ENCODE measurements at places on chromosomes 4 and X.
A peak's percentile ranks its signal among the peaks of the same experiment; 100 is the strongest.

DNA sequence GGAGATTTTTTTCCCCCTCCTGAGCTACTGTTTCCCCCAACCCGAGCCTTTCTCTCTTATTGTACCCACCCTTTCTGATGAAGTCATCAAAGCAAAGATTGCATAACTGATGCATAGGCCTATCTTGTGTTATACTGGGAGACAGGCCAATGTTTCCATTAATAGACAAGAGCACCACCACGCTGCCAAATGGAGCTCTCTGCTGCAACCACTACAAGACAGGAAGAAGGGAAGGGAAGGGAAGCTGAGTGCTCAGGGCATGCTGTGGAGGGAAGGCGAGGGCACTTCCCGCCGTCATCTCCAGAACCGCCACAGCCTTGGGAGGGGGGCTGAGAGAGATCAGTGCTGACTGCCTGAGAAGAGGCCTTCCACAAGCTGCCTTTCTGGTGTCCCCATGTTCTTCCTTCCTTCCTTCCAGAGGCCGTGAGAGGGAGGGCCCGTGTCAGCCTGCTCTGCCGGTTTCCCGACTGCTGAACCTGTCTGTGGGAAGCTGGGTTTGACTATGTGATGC lies 75.0 kb downstream of the MGST2 start:
- no peak for DNase-seq

GRCh38 chrX:140343226-140343868 lies 161.5 kb downstream of the SOX3 start:
- no peak for DNase-seq

DNA sequence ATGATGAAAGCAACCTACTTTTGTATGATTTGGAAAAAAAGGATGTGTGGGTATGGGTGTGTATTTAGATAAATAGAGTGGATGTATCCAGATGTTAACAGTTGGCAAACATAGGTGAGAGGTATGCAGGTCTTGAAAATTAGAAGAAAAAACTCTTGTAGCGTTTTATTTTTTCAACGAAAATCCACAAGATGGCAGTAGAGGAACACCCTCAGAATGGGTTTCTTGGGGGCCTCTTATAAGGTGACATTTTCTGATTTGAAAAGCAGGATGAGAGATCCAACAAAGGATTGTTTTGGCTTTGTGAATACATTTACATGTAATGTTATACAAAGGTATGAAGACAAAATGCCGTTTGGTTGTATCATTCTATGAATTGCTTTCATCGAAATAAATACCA lies 68.3 kb downstream of the FMR1NB start:
- no peak for DNase-seq

- no peak for DNase-seq
Measured at GRCh38 chrX:13094828-13095341, 50.5 kb upstream of the FAM9C start.

- DNase-seq = no peak
Measured at GRCh38 chr4:13990596-13991589, 363.4 kb upstream of the BOD1L1 start.

DNA sequence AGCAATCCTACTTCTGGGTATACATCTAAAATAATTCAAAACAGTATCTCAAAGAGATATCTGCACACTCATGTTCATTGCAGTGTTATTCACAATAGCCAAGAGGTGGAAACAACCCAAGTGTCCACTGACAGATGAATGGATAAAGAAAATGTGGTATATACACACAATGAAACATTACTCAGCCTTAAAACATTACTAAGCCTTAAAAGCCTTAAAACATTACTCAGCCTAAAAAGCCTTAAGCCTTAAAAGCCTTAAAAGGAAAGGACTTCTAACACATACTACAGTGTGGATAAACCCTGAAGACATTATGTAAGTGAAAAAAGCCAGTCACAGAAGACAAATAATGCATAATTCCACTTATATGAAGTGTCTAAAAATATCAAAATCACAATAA lies 40.3 kb upstream of the TFDP3 start:
- DNase-seq = no peak

DNA sequence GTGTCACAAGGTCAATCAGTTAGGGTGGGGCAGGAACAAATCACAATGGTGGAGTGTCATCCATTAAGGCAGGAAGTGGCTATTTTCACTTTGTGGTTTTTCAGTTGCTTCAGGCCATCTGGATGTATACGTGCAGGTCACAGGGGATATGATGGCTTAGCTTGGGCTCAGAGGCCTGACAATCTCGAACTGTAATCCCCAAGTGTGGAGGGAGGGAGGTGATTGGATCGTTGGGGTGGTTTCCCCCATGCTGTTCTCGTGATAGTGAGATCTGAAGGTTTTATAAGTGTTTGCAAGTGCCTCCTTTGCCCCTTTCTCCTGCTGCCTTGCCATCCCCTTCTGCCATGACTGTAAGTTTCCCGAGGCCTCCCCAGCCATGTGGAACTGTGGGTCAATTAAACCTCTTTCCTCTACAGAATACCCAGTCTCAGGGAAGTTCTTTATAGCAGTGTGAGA lies 36.7 kb upstream of the STS start:
- no peak for DNase-seq

- no peak for DNase-seq
Measured at GRCh38 chr4:109999585-109999912, 86.9 kb downstream of the EGF start.

- no peak for DNase-seq
Measured at GRCh38 chr4:108042927-108043326, 53.2 kb downstream of the HADH start.

GRCh38 chr4:67721315-67721769 lies 20.4 kb upstream of the UBA6 start:
- no peak for DNase-seq

DNA sequence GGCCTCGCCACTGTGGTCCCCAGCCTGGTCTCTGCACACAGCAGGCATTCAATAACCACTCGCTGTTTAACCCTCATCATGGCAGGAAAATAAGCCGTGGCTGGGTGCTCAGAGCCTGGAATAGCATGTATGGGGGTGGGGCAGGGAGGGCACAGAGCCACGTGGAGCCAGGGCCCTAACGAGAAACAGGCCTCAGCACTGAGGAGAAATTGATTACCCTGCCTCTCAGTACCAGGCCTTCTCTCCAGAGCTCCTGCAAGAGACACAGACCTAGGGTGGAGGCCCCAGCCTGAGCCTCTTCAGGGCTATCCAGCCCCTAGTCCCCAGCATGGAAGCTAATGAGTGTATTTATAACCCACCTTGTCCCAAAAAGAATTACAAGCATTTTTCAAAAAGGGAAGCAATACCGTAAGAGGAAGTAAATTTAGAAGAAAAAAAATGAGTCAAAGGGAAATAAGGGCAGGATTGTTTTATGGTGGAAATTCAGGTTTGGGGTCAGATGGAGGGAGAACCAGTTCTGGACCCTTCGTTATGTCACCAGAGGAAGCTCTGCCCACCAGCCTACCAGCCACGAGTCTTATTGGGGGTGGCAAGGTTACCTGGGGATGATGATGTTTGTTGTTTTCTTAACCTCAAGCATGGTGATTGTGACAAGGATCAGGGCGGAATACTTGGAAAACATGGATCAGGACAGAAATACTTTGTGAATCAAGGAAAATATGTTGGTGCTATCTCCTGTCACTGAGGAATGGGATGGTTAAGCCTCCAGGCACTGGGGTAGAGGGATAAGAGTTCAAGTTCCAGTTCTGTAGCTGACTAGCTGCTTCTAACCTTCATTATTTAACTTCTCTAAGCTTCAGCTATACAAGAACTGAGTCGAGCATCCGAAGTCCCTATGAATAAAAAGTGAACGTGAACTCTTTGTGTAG lies 101.9 kb upstream of the RBPJ start:
- DNase-seq = no peak

DNA sequence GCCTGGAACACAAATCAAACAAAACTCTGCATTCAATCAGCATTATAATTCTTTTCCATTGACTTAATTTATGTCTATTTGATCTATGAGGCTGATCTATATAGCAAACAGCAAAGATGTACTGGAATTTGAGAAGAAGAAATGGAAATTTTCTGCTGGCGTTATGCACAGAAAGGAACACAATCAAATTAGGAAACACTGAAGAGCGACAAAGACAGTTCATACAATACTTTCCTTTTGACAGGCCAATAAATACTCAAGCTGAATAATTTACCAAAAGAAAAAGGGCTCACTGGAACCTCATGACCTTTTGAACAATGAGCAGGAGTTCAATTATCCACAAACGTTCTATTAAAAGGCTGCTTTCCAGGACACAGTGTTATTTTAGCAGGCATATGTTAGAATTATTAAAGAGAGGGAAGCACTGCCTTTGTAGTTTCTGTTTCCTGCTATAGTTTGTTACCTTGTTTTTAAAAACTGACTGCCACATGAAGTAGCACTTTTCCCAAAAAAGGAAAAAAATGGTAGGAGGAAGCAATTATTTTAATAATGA lies 8.1 kb downstream of the PDHA2 start:
- no peak for DNase-seq

DNA sequence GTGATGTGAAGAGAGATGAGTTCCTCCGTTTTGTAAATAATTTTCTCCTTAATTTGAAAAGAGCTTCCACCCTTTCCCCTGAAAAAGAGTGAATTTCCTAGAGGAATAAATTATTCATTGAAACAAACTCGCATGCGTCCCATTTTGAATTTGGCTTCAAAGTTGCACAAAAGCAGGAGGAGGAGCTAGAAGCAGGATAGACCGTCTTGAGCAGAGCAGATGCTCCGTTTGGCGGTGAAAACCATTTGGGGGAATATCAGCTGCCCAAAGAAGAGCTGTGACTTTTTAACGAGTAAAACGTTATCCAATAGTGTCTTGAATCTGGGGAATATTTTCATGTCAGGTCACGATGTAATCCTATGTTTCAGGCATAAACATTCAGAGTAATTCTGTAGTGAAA lies 42.0 kb downstream of the FAM149A start:
- DNase-seq = no peak

DNA sequence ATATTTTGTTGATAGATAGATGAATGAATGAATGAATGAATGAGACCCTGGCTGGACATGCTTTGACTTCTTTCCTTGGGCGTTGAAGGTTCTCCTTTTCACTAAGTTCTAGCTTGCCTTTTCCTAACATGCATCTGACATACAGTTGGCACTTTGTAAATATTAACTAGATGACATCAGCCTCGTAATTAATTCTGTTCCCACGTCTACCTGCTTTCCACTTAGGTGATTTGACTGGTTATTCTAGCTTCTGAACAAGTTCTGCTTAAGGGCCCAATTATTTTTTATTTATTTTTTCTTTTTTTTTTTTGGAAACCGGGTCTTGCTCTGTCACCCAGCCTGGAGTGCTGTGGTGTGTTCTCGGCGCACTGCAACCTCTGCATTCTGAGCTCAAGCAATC lies 13.9 kb upstream of the RASL11B start:
- DNase-seq = no peak

DNA sequence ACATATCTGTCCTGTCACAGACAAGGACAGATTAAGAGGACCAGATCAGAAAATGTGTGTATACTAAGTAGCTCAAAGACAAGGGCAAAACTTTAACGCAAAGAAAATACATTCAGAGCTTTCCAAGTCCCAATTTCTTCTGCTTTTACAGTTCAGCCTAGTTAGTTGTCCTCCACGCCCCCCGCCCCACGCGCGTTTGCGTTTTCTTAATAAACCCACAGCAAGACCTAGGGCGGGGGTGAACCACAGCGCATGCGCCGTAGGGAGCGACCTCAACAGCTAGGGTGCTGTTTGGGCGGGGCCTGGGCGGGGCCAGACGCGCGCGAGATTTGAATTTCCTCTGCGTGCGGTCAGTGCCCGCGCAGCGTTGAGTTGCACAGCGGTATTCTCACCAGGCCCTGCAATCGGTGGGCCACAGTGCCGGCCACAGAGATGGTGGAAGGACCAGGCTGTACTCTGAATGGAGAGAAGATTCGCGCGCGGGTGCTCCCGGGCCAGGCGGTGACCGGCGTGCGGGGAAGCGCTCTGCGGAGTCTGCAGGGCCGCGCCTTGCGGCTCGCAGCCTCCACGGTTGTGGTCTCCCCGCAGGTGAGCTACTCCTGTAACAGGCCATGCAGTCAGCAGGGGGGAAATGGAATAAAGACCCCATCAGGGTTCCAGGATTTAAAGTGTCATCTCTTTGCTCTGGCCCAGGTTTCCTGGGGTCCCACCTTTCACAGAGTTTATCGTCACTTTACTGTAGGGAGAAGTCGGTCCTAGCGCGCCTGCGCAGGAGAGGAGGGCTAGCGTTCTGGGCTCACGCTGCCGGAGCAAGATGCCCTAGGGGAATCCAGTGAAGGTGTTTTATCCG lies at the start of gene NEIL3:
Gene NEIL3, plus strand, starts transcription at position 353 of the 850 bp plus-strand sequence. Its CDS starts 80 bp downstream, at position 433.
- DNase-seq = peak; percentile 96

DNA sequence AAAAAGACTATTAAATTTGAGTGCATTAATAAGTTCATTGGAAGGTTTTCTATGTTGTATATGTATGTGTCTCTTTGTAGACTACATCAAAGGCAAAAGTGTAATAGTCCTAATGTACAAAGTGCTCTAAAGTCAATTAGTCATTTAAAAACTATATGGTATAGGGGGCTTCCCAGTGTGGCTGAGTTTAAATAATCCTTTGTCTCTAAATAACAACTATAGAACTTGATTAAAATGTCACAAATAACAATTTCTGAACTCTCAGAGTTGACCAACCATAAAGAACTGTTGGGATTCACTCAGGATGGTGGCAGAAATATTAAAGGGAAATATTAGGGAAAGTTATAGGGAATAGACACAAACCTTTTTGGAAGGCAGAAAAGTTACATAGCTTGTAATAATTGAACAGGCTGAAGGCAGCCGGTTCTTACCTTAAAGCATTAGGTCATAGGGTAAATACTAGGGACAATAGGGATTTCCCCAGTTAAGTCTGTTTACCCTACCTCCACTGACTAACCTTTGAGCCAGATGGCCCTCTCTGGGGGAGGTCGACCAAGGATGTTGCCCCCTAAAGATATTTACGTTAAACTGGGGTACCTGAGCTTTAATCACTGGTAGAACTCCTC lies 1054.2 kb downstream of the ARAP2 start:
- no peak for DNase-seq

DNA sequence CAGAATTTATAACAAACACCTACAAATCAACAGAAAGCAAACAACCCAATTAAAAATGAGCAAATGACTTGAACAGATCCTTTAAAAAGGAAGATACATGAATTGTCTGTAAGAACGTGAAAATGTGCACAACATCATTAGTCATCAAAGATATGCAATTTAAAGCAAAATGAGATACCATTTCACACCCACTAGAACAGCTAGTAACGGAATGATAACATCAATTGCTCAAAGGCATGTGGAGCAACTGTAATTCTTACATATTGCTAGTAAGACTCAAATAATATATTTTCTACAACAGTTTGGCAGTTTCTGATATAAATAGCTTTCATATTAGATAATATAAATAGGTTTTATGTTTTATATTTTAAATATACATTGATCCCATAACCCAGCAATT lies 82.5 kb downstream of the LCORL start:
- DNase-seq = no peak

DNA sequence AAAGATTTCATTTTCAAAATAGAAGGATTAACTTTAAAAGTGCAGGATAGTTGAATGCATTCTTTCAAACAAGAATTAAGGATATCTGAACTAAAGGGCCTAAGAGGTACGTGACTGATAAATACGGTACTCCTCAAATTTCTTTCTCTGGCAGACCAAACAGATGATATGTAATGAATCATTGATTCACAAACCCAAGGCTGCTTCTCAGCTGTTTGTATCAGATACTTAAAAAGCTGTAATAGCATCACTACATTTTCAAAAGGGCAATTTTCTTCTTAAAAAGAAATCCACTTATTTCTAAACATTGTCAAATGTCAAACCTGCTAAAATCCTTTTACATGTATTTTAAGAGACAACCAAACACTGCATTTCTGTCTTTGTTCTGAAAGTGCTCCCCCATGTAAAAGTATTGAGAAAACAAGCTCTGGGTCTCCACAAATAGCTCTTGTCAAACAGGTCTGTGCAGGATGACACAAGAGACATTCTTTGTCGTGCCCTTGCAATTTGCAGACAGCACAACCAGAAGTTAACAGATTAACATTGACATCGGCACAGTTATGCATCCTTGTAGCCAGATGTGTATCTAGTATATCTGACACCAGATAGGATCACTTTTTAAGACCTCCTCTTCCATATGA lies 82.0 kb downstream of the MANBA start:
- DNase-seq = no peak
